ENCODE measurements at places on chromosomes 7 and 10. TPM values are rescaled to one million over a fixed set of nuclear protein-coding genes. Genes with fewer than 3 reads are reported as not detected.

Gene SRI
- 103 TPM for total RNA-seq

Gene GPNMB
- total RNA-seq: 0.98 TPM

Gene RBP3
- not detected for total RNA-seq

Gene WNT8B
- total RNA-seq: not detected

Gene TMEM176B
- total RNA-seq: not detected

Gene BAZ1B
- total RNA-seq: 32.7 TPM

Gene GNAT3
- total RNA-seq: not detected

Gene EVX1
- total RNA-seq: not detected

Gene COBL
- total RNA-seq: 3.0 TPM

Gene PRRT4
- total RNA-seq: 1.3 TPM

Gene RGS10
- total RNA-seq: 71.5 TPM

Gene NOS3
- total RNA-seq: 0.51 TPM

Gene HYAL4
- total RNA-seq: 0.21 TPM

Gene C10orf120
- not detected for total RNA-seq

Gene ZNF425
- 2.8 TPM for total RNA-seq

Gene NAPEPLD
- 1.0 TPM for total RNA-seq

Gene HECW1
- total RNA-seq: not detected

Gene VAX1
- not detected for total RNA-seq
